ENCODE measurements at places on chromosomes 5 and 9.

DNA sequence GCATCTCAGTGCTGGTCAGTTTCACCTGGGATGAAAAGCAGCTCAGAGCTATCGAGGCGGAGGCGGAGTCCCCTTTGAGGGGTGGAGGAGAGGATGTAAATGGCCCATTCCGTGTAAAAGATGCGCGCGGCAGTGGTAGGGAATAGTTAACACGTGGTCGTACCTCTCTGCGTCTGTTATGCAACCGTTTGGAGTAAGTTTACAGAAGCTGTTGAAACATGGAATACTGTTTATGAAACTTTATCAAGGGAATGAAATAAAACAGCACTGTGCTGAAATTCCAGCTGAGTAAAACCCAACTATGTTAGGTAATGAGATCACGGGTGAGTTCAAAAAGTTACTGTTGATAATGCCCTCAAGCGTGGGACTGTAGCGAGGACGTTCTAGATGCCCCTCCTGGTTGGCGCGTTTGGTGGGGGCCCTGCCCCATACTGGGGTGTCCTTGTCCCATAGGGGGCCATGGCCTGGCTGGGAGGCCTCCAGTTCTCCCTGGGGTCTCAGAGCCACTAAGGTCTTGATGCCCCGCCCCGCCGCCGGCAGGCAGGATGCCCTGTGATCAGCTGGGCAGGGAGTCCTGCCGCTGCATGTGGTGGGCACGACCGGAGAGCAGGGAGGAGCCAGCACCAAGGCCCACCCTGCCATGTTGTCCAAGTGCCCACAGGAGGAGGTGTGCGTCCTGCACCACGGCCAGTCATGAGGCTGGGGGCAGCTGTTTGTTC lies 90.9 kb downstream of the COL5A1 start:
- no peak for DNase-seq

DNA sequence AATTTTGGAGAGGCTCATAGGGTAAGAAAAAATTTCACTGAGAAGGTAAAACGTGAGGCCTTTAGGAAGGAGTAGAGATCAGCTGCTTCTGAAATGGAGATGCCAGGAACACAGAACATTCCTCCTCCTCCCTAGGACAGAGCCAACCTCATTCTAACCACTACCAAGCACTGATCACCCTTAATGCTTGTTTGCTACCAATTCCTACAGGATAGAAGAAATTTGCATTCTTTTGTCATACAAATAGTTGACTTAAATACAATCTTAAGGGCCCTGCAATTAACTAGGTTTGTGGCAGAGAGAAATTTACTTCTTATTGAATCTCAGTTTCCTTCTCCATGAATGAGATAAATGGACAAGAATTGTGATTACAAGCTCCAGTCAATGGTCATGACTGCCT lies 780.2 kb upstream of the WWC1 start:
- DNase-seq: no peak

DNA sequence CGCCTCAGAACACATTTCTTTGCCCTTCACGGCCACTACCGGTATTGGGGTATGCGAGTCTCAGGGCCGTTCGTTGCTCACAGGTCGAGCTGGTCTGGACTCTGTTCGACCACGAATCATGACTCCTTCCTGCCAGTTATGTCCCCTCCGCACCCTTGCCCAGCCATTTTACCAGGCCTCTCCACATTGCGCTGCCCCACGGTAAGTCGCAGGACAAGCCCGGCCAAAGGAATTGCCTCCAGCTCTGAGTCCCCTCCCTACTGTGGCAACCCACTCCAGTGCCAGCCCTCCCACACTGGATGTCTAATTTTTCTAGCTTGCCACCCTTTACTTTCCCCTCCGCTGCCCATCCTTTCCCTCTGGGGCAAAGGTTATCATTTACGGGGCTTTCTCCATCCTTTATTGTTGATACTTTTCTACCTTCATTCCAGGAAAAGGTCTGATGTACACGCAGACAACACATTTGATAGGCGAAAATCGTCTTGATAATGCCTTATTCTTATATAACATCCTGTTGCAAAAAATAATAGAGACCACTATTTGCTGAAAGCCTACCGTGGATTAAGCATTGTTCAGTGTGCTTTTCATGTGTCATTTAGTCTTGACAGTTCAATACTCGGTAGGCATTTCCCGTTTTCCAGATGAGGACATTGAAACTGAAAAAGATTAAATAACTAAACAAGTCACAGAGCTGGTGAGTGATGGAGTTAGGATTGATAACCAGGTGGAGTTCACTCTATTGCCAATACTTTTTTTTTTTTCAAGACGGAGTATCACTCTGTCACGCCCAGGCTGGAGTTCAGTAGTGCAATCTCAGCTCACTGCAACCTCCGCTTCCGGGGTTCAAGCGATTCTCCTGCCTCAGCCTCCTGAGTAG lies 958 bp upstream of the HSPA5 start:
- DNase-seq: no peak

- DNase-seq: no peak
Measured at GRCh38 chr5:81630684-81631083, 120.2 kb downstream of the SSBP2 start.

DNA sequence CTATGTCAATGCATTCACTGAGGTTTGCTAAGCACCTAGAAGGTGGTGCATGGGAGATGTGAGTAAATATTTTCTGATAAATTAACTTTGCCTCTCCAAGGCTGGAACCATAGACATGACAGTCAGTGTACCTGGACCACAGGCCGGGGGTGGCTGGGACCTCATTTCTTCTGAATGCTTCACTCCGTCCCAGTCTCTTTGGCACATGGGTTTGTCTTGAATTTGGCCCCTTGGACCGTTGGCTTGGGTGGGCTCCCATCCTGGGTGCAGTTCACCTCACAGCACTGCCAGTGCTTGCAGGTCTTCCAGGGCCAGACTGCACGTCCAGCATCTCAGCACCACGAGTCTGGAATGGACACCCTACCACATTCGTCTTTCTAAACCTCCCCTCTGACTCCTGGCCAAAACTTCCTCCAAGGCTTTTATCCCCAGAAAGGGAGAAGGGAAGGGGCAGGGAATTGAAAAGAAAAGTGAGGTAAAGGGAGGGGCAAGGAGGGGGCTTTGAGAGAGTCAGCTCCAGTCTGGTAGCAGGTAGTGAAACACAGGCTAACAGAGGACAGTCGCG lies 267.8 kb downstream of the MED10 start:
- no peak for DNase-seq

- no peak for DNase-seq
Measured at GRCh38 chr9:137454597-137455358, 4.4 kb downstream of the NSMF start.

DNA sequence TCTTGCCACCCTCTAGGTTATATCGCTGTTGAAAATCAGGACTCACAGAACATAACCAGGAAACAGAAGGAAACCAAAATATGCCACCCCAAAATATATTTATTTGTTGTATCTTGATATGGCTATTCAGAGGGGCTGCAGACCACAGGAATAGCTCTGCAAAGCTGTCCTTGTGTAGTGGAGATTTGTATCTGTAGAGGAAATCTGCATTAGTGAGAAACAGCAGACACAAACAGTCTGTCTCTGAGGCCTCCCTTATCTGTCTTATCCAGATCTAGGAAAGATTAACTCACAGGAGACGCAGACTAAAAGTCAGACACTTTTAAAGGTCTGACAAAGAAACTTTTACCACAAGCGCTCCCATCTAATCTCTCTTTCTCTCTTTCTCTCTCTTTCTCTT lies 54.1 kb upstream of the CEMIP2 start:
- DNase-seq: no peak

DNA sequence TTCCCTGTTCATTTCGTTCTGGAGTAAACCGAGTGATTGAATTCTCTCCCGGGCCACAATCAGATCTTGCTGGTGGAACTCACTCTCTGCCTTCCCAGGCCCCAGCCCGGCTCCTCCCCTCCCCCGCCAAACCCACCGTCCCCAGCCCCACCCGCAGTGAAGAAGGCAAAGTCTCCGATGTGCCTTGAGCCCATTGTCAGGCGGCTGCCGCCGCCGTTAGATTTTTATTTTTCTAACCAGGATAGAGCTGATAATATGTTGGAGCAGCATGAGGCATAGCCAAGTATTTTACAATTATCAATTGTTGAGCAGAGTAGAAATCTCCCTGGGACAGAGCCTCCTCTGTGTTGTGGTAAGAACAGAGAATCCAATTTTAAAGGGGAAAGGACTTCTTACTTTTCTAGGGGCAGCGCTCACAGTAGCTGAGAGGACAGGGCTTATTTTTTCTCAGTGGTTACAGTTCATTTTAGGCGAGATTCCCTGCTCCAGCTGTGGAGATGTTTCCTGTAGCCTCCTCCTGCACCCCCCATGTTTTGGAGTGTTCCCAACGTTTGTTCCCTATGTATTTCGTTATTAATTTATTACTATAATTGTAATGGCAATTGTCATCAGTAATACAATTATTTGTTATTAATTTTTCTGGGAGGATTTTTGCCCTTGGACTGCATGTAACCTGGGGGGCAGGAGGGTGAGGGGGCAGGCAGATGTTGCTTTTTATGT lies 1.3 kb downstream of the PSAT1 start:
- DNase-seq: no peak

DNA sequence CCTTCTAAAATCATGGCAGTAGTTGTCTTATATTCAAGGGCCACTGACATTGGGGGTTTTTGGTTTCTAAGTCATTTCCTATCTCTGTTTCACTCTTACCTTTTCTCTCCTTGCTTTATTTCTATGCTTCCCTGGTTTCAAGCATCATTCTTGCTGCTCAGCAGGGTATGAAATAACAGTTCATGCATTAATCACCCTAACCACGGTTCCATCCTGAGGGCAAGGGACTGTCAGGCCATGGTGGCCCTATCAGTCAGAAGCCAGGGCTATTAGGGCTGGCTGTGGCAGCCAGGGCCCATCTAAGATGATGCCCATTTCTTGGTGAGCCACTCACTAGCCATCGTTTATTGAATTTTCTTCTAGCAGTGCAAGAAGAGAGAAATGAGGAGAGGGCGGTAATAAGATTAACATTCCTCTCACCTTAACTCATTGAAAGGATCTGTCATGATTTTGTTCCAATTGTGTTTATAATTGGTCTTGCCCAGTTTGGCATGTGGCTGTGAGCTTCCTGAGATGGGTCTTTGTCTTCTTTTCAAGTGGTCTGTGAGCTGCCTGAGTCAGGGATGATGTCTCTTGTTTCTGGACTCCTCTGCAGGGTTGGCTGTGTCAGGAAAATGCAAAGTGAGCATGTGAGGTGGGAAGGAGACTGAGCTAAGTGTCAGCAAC lies 45.2 kb downstream of the CYSTM1 start:
- no peak for DNase-seq

- no peak for DNase-seq
Measured at GRCh38 chr9:127875306-127875966, 2.0 kb downstream of the AK1 start.

GRCh38 chr5:6377582-6377904 lies 804 bp downstream of the MED10 start:
- no peak for DNase-seq

DNA sequence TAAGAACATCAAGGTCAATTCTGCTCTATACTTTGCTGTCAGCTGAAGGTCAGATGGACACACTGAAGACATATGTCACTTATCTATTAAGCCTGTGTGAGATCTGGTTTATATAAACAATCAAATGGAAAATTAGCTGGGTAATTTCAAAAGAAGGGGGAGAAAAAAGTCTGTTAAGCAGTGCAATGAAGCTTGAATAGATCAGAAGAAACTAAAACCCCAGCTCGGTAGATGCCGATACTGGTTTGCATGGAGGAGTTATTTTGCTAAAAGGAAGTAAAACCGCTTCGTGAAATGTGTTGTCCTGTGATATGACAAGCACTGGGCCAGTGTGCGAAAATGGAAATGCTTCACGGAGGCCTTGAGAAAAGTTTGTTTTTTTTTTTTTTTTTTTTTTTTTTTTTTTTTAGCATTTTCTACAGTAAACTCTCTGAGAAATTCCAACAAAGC lies 148.8 kb downstream of the MEF2C start:
- no peak for DNase-seq

DNA sequence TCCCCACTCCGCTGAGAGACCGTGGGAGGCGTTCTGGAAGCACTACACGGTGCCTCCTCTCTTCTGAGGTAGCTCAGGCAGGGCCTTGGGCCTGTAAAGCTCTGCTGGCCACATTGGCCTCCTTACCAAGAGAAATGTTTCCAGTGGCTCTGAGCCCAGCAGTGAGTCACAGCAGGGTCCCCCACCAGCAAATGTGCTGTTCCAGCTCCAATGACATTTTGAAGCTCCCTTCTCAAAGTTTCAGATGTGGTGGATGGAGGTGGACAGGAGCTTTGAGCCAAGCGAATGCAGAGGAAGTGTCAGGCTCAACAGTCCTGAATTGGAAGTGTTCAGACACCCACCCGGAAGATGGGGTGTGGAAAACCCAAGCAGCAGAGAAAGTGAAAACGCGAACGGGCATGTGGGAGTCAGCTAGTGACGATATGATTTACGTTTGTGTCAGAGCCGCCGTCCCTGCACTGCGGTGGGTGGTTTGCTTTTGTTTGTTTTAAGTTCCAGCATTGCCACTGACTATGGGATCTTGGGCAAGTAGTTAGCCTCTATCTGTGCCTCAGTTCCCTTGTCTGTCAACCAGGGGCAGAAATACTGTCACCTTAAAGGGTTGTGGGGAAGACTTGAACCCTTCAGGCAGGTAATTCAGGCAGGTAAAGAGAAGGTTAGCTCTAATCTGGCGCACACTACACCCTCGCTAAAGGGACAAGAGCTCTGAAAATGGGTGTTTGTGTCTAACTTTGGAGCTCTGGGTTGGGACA lies 38.2 kb downstream of the C5orf15 start:
- no peak for DNase-seq

GRCh38 chr9:134716067-134716466 lies 74.5 kb downstream of the COL5A1 start:
- DNase-seq: no peak

- no peak for DNase-seq
Measured at GRCh38 chr5:34526682-34527305, 129.3 kb upstream of the RAI14 start.

DNA sequence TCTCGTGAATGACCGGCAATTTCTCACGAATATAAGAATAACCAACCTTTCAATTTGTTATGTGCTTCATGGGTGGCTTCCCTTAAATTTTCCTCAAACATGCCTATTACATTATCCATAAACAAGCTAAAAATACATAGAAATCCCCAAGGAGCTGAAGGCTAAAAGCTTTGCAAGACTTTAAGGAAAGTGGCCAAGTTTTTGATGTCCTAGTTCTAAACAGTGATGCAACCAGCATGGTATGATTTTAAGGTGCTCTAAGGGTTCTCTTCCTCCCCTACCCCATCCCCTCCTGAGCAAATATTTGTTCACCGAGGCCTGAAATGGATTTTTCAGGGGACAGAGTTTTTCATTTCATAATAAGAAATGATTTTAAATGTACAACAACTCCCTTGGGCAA lies 79.8 kb downstream of the RGS7BP start:
- DNase-seq: no peak

DNA sequence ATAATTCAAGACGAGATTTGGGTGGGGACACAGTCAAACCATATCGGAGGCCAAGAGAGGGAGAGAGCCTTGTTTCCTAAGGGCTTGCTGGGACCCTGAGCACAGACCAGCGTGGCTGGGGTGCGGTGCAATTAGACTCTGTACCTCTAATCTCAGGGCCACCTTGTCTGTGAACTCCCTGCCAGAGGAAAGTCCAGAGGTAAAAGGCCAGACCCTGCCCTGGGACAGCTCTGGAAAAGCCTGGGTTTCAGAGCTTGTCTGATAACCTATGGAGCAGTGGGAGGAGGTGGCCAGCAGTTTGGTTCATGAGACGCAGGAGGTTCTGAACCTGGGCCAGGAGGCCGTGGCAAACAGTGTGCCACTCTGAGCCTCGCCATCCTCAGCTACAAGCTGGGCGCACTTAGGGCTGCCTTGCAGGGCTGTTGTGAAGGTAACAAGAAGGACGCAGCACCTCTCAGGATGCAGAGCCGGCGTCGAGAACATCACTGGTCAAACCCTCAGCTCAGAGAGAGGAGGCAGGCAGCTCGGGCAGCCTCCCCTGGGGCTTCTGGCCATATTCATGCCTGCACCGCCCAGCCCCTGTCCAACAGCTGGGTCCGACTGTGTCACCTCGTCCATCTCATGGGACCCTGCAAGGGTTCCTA lies 4.8 kb upstream of the DOLPP1 start:
- no peak for DNase-seq

Data from AG04450 (cell line).